ENCODE measurements at places on chromosomes 1 and 21. TPM values are rescaled to one million over a fixed set of nuclear protein-coding genes. Genes with fewer than 3 reads are reported as not detected.

DNA sequence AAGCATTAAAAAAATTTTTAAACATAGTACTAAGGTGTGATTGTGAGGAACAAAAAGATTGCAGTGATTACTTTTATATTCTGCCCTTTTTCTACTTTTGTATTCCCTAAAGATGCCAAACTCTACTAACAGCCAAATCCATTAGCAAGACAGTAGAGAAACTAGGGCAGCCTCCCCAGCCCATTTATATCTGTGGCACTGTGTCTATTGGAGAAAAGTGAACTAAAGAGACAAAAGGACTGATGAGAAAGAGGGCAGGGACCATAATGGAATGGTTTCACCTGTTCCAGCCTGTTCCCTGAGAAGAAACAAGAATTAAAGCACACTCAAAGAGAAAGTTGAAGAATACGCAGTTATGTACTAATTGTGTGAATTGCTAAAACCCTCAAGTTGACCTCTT lies 56.6 kb downstream of the ATG4C start:
- no peak for DNase-seq

- DNase-seq, result no peak
These were observed 8.5 kb upstream of the B4GALT3 start for GRCh38 chr1:161185732-161186311.

DNA sequence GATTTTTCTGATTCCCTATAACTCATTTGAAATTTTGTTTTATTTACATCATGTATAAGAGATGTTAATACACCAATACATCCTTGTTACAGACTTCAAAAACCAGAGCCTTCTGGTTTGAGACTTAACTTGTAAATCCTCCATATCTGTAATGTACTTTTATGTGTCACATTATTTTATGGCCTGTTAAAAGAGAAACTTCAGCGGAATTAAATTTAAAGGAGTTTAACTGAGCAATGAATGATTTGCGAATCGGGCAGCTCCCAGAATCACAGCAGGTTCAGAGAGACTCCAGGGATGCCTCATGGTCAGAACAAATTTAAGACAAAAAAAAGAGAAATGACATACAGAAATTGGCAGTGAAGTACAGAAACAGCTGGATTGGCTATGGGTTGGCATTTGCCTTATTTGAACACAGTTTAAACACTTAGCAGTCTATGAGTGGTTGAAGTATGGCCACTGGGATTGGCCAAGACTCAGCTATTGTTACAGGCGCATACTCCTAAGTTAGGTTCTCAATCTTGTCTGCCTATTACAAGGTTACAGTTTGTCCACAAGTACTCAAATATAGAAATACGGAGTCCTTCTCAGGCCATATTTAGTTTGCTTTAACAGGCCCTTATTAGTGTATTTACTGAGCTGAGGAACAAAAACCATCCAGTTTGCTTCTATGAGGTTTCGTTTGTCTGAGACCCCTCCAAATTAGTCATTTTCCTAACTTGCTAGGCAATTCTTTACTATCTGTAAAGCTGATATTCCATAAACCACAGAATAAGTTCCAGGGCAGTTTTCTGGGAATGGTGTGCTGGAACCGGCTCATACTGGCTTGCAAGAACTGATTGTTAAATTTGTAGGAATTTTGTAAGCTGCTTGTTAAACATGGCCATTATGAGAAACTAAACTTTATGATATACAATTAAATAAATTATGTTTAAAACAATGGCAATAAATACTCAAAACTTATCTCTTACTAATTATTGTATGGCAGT lies 56.2 kb upstream of the WDR26 start:
- DNase-seq, result no peak

- no peak for DNase-seq
These were observed 90.4 kb downstream of the NPHP4 start for GRCh38 chr1:5901841-5902240.

DNA sequence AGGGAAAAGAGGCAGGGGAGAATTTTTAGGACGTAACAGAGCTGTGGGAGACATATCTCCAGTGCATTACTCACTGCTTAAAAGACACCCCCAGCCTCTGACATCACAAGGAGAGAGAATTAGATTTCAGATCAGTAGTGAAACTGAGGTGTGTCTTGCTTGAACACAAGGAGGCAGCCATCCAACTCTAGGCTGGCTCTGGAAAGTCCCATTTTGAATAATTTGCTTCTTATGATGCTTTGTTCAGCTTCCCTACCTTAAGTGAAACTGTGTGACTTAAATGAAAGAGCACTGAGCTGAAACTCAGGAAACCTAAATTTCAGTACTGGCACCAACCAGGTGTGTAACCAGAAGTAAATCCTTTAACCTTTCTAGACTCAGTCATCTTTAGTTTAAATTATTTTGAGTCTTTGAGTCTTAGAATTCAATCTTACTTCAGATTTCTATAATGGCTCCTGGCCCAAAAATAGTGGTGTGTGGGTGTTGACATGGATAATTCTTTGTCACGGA lies 251.6 kb upstream of the SGIP1 start:
- DNase-seq, result no peak

Gene BPNT1
- total RNA-seq, result 18.5 TPM

Gene CD48
- total RNA-seq, result 6.8 TPM

Gene ACOT11
- 11.9 TPM for total RNA-seq

Gene CD34
- total RNA-seq, result 103 TPM

Measured in sciatic nerve (tissue), 2 donors.